Heart right ventricle (tissue), 16 donors: ENCODE measurements at places on chromosomes 6 and 20. TPM values are rescaled to one million over a fixed set of nuclear protein-coding genes. Genes with fewer than 3 reads are reported as not detected.

GRCh38 chr6:169783971-169784820, 32.8 kb downstream of the ERMARD start:
- no peak for DNase-seq

GRCh38 chr20:63102721-63103375, 96.1 kb upstream of the BHLHE23 start:
- DNase-seq = peak; percentile 39

DNA sequence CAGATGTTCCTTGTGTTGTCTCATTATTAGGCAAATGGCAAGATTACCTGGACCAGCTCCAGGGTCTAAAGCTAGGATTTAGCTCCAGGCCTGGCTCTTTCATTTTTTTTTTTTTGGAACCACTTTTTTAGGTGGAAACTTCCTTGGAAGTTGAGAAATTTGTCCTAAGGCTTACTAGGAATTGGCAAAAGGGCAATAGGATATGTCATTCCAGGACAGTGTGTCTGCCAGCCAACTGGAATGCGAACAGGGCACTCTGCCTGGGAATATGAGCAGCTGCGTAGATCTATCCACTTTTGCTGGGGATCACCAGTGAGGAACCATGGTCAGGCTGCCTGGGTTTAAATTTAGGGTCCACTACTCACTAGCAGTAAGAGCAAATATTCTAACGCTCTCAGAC, 304.0 kb downstream of the TSHZ2 start:
- peak; percentile 19 for DNase-seq

GRCh38 chr6:3987053-3987452, 91.9 kb downstream of the FAM217A start:
- DNase-seq = no peak

DNA sequence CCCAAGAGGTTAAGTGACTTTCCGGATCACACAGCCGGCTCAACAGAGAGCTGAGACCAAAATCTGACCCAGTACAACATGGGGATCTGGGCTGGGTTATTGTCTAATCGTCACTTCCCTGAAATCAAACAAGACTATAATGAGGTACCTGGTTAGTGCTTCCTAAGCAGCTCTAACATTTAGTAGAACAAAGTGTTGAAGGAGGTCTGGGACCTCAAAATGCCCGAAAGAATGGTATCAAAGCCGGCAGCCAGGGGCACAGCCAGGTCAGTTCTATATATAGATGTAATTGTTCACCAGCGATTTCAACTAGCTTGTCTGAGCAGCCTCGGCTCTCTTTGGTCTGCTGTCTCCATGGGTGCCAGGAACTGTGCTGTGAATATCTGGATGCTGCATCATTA, 245.5 kb upstream of the ECI2 start:
- no peak for DNase-seq

GRCh38 chr6:53378208-53378607, 29.5 kb upstream of the ELOVL5 start:
- no peak for DNase-seq

GRCh38 chr6:18680842-18681241, 293.7 kb downstream of the RNF144B start:
- DNase-seq = no peak

DNA sequence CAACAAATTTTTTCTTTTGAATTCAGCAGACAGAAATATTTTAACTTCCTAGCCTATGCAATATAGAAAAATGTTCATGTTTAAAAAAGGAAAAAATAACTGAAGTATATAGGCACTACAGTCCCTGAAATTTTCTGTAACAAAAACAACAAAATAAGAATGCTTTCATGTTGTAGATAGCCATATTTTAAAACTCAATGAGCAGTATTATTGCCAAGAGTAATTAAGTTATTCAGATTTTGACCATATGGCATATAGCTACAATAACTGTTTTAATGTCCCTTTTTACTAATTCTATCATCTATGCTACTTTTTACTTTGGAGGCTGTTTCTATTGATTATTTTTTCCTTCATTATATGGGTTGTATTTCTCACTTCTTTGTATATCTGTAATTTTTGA, 283.3 kb upstream of the RIMS1 start:
- DNase-seq = no peak

- no peak for DNase-seq
Observed at GRCh38 chr6:32855467-32856174, 1.6 kb downstream of the PSMB9 start.

DNA sequence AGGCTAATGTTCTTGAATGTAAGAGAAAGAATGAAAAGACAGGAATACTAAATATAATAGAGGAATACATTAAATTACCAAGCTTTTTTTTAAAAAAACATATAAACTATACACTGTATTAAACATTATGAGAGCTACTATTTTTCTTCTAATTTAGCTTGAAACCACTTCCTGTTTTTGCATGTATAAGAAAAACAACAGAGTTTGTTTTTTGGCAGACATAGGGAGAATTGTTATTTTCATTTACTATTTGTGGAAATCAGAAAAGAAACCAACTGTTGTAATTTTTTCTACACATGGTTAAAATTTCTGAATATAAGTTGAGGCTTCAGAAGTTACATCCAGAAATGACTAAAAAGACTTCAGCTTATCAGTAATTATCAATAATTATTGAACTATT, 991.8 kb upstream of the GJE1 start:
- no peak for DNase-seq

- DNase-seq = no peak
Observed at GRCh38 chr6:43223175-43223574, 6.1 kb downstream of the DNPH1 start.

DNA sequence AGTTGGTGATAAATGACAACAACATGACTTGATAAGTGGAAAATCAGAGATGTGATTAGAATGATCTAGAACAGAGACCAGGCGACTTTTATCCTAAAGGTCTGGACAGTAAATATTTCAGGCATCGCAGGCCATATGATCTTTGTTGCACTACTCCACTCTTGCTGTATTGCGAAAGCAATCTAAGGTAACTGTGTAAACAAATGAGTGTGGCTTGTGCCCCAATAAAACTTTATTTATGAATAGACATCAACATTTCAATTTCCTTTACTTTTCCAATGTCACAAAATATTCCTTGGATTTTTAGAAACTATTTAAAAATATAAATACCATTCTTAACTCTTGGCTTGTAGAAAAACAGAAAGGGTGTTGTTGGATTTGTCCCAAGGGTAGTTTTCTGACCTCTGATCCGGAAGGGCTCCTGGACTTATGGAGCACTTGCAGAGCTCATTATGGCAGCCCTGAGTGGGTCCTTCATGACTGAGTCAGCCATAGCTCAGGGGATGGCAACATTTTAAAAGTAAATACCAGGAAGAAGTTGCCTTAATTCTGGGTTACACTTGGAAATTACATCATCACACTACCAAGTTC, 34.5 kb downstream of the IL20RA start:
- DNase-seq = no peak

DNA sequence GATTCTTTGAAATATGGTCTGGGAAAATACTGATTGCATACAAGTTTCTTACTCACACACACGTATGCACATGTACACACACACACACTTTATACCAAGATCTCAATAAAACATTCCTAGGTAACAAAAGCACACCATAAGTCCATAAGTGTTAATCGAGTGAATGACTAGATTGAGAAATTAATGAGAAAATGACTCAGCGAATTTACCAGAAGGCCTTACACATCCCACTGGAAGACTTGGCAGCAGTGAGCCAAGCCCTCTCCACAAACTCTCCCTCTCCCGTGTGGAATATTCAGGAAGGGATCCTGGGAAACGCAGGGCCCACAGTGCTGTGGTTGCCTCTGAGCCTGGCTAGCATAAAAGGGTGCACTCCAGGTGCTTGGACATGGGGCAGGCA, 227.2 kb downstream of the LY86 start:
- DNase-seq = no peak

GRCh38 chr6:147873816-147874215, 365.3 kb downstream of the SAMD5 start:
- DNase-seq = no peak

- no peak for DNase-seq
Observed at GRCh38 chr6:147909640-147910039, 401.1 kb downstream of the SAMD5 start.

DNA sequence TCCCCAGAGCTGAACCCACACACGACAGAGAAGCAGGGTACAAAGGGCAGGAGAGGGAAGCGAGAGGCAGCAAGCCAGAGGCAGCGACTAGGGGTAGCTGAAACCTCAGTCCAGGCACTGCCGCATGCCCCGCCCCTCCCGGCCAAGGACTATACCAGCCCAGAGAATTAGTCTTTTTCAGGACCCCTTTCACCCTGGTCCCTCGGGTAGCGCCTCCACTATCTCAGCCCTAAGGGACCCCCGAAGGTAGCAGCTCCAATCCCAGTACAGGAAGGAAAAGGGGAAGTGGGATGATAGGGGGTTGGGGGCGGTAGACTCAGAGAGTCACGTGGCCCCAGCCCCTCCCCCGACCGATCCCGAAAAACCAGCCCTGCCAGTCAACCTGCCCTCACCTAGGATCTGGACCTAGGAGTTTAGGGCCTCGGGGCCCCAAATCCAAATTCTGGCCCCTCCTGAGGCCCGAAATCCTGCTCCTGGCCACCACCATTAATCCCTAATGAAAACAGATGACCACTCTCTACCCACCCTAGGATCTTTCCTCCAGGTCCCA, 1.3 kb downstream of the RGL2 start:
- no peak for DNase-seq

GRCh38 chr6:13277231-13277630, 51.1 kb downstream of the TBC1D7 start:
- no peak for DNase-seq

- no peak for DNase-seq
Observed at GRCh38 chr6:84743616-84744015, 20.8 kb downstream of the TBX18 start.

GRCh38 chr6:109767961-109768360, 76.9 kb downstream of the FIG4 start:
- no peak for DNase-seq

DNA sequence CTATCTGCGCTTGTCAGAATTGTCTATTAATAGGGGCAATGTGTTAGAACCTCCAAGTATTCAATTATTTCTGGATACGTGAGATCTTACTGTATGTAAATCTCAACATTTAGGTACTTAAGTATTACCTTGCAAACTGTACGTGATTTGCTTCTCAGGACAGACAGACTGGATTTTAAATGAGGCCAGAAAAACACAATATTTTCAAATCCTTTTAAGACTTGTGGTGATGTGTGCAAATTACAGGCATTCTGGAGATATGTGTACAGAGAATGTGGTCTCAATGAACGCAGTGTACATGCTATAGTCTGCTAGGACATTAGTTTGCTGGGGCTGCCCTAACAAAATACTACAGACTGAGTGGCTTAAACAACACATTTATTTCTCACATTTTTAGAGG, 16.9 kb downstream of the CCR6 start:
- DNase-seq = no peak

DNA sequence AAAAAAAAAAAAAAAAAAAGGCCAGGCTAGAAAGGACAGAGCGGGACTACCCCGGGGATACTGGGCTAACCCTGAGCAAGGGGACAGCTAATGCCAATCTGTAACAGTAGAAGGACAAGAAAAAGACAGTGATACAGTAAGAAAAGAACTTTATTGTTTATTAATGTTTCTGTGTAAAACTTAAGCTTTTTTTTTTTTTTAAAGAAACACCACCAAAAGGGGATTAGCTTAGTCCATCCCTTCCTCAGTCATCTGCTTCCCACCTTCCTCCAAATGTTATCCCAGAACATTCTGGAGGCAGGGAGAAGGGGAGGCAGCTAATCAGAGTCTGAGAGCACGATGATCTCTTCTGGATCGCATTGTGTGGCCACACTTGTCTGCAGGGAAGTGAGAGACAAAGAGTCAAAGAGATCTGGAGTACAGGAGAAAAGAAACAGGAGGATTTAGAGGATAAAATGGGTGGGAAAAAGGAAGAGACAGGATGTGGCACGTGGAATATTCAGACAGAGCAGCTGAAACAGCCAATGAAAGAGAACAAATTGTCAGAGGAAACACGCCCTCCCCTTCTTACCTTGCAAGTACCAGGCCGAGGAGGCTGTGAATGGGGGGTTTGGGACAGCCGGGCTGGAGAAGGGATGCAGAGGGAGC, 1.0 kb upstream of the ZBTB22 start:
- DNase-seq = no peak

- peak; percentile 77 for DNase-seq
Observed at GRCh38 chr6:2790588-2791449, 25.6 kb downstream of the WRNIP1 start.

- no peak for DNase-seq
Observed at GRCh38 chr20:58645412-58645968, 5.6 kb upstream of the STX16 start.

GRCh38 chr20:841568-842546, 8.3 kb downstream of the FAM110A start:
- no peak for DNase-seq

GRCh38 chr20:10553326-10553984, 118.3 kb downstream of the SLX4IP start:
- DNase-seq = peak; percentile 55

GRCh38 chr6:27810768-27811450, 101.3 kb downstream of the OR2B2 start:
- DNase-seq = no peak

The SLPI gene
- 1.00 TPM for total RNA-seq

The SCUBE3 gene
- total RNA-seq = 8.8 TPM

The OR12D3 gene
- not detected for total RNA-seq

The RBPJL gene
- not detected for total RNA-seq

The TULP1 gene
- not detected for total RNA-seq

The CLVS2 gene
- total RNA-seq = 0.19 TPM

The SLCO4A1 gene
- 8.3 TPM for total RNA-seq

The ACSS2 gene
- total RNA-seq = 108 TPM

The CNR1 gene
- 0.19 TPM for total RNA-seq

The DSN1 gene
- 4.0 TPM for total RNA-seq

The L3MBTL3 gene
- total RNA-seq = 2.3 TPM

The VNN1 gene
- 0.14 TPM for total RNA-seq

The CFAP61 gene
- 96.8 TPM for total RNA-seq

The EEF1A1 gene
- 988 TPM for total RNA-seq

The PMEPA1 gene
- total RNA-seq = 39.2 TPM

The HUS1B gene
- not detected for total RNA-seq

The PPIL6 gene
- 5.2 TPM for total RNA-seq

The NANP gene
- 3.4 TPM for total RNA-seq

The PI3 gene
- total RNA-seq = not detected

The TMC2 gene
- total RNA-seq = not detected

The SAMD10 gene
- 8.4 TPM for total RNA-seq

The EFCAB8 gene
- total RNA-seq = not detected

The PTCRA gene
- total RNA-seq = not detected

The SOBP gene
- total RNA-seq = 11.1 TPM

The TFAP2D gene
- not detected for total RNA-seq

The CRISP1 gene
- not detected for total RNA-seq

The DEFB125 gene
- not detected for total RNA-seq
